ENCODE measurements at places on chromosomes 12 and 14.

DNA sequence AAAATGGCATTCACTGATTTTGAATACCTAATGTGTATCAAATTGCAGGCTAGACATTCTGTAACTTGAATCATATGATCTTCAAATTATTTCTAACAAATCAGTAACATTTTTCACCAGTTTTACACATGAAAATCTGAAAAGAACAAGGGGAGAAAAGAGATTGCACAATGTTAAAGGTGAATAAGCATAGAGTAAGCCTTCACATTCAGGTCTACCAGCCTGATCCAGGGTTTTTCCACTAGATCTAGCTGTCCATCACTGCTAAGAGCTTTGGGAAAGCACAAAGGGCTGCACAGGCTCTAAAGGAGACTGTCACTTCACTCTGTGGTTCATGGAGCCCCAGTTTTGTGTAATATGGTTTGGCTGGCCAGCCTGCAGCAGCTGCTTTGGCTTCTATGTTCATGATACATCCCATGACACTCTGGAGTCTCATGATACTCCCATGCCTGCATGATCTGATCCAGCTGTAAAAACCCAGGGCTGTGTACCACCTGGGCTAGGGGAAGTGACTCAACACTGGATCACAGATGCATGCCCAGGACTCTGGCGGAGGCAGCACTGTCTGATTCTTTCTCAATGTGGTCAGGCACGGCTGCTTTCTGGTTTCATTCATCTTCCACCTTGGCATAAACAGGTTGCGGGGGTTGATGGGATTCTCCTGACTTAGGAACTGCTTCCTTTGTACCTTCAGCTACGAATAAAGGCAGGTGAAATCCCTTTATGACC is 859.7 kb downstream of the GALC start:
- no peak for DNase-seq

DNA sequence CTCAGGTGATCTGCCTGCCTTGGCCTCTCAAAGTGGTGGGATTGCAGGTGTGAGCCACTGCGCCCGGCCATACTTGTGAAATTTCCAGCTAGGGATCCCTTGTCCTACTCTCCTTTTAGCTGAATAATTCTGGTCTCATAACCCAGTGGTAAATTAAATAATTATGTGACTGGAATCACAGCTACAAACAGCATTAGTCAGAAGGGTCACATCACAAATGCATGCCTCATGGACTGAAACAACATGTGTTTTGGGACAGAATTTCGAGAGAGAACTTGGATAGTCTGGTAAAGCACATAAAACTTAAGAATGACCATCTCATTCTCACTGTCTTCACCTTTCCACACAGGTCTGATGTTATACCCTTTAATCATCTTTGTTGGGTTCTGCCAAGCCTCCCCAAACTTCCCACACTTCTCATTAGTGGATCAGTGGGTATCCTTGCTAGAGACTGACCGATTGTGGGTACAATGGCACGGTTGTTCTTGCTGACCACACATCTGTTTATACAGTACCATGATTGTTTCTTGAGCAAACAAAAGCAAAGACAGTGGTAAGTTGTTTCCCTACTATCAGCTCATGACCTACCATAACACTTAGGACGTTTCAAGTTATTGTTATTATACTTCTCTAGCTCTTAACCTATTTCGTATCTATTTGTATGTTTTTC is 5.1 kb downstream of the GPRC5D start:
- DNase-seq = no peak

GRCh38 chr12:115916910-115917668 is 360.4 kb downstream of the MED13L start:
- DNase-seq = peak; percentile 39

DNA sequence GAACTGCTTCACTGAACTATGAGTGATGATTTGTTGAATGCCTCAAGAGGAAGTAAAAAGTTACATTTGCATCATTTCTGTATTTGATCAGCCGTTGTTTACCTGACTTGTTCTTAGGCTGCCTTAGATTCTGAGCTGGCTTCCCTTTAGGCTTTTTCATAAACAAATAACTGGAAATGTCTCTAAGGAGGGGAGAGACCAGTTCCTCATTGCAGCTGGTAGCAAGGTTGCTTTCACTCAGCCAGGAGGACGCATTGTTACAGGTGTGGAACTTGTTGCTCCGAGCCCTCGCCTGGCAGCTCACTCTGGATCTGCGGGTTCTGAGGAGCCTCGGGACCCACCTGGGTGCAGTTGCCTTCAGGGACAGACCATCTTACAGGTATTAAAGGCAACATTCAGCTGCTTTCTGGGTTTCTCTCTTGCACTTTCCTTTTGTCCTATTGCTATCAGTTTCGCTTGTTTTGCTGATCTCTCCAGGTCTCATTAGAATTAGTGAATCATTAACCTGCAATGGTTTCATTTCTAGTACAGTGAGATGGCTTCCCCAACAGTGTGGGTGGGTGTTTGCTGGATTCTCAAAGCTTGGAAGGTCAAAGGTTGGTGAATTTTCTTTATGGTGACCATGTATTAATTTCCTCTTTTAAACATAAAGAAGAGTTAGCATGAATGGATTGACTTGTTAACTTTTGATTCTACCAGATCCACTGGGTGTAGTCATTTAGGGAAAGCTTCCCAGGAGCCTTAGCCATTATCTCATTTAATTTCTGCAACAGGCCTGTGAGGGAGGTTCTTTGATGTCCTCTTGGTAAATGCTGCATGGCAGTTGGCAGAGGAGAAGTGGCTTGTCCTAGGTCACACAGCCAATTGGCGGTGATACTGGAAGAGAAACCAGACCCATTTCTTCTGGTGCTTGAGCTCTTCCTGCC is at the start of gene PLEKHG7:
PLEKHG7 (plus strand) TSS at position 236 of the 926 bp plus-strand sequence. CDS start 3,643 bp downstream, outside the sequence.
- no peak for DNase-seq

- DNase-seq = no peak
Observed at GRCh38 chr14:99150236-99150635, 121.8 kb downstream of the BCL11B start.
